ENCODE measurements at places on chromosomes 7 and 10. TPM values are rescaled to one million over a fixed set of nuclear protein-coding genes. Genes with fewer than 3 reads are reported as not detected.

GRCh38 chr10:5467634-5468255 lies 31.6 kb downstream of the CALML5 start:
- no peaks in the 10 kb centered on the region for H3K4me1 ChIP-seq
- H3K27ac ChIP-seq = peak overlapping the region; percentile 30
- DNase-seq = no peak
- H3K36me3 ChIP-seq = no peaks in the 10 kb centered on the region
- H3K4me3 ChIP-seq = no peak overlapping the region
- H3K27me3 ChIP-seq = no peaks in the 10 kb centered on the region

- DNase-seq = no peak
- H3K4me1 ChIP-seq = peaks cover 14% of the 10 kb centered on the region
- H3K36me3 ChIP-seq = no peaks in the 10 kb centered on the region
- H3K4me3 ChIP-seq = peak overlapping the region; percentile 42
- H3K27me3 ChIP-seq = peaks cover 11% of the 10 kb centered on the region
- no peak overlapping the region for H3K27ac ChIP-seq
These were observed 73.0 kb upstream of the LRRC4 start for GRCh38 chr7:128104108-128104742.

DNA sequence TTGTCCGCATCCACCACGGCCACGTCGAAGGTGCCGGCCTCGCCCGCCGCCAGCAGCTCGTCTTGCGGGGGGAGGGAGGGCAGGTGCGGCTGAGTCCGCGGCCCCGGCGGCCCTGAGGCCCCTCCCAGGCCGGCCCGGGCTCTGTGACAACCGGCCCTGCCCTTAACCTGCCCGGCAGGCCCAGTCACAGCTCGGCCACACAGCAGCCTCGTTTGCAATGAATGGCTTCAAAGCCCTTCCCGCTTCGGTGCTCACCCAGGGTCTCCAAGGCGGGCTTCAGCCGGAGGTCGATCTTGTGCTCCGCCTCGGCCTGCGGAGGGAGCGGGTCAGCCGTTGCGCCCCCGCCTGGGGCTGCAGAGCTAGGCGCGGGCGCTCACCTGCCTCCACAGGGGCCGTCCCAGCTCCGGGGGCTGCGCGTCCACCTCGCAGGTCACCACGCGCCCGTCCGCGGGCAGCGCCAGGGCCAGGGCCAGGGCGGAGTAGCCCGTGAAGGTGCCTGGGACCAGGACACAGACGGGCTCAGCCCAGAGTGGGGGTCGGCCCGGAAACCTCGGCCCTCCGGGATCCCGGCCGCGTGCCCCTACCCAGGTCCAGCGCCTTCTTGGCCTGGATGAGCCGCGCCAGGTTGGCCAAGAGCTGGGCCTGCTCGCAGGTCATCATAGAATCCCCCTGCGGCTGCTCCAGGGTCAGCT lies 928 bp downstream of the COMTD1 start:
- peaks cover 23% of the 10 kb centered on the region for H3K36me3 ChIP-seq
- DNase-seq = no peak
- H3K27ac ChIP-seq = peak overlapping the region; percentile 87
- peaks cover 16% of the 10 kb centered on the region for H3K4me1 ChIP-seq
- peak overlapping the region; percentile 94 for H3K4me3 ChIP-seq

- no peak overlapping the region for H3K4me3 ChIP-seq
- H3K36me3 ChIP-seq = no peaks in the 10 kb centered on the region
- no peak for DNase-seq
- H3K4me1 ChIP-seq = no peaks in the 10 kb centered on the region
These were observed 61.3 kb downstream of the SKIDA1 start for GRCh38 chr10:21464134-21464533.

GRCh38 chr7:38318803-38319416 lies 45.5 kb upstream of the TARP start:
- no peaks in the 10 kb centered on the region for H3K27me3 ChIP-seq
- no peak overlapping the region for H3K27ac ChIP-seq
- H3K4me1 ChIP-seq = no peaks in the 10 kb centered on the region
- H3K36me3 ChIP-seq = no peaks in the 10 kb centered on the region

GRCh38 chr10:91123261-91123660 lies 97.2 kb upstream of the PCGF5 start:
- no peaks in the 10 kb centered on the region for H3K27me3 ChIP-seq
- no peak overlapping the region for H3K4me3 ChIP-seq
- DNase-seq = no peak
- H3K27ac ChIP-seq = no peak overlapping the region

GRCh38 chr10:4382811-4383210 lies 443.2 kb upstream of the AKR1E2 start:
- H3K4me1 ChIP-seq = no peaks in the 10 kb centered on the region
- no peak overlapping the region for H3K4me3 ChIP-seq
- H3K27me3 ChIP-seq = no peaks in the 10 kb centered on the region
- no peaks in the 10 kb centered on the region for H3K36me3 ChIP-seq
- no peak overlapping the region for H3K27ac ChIP-seq

DNA sequence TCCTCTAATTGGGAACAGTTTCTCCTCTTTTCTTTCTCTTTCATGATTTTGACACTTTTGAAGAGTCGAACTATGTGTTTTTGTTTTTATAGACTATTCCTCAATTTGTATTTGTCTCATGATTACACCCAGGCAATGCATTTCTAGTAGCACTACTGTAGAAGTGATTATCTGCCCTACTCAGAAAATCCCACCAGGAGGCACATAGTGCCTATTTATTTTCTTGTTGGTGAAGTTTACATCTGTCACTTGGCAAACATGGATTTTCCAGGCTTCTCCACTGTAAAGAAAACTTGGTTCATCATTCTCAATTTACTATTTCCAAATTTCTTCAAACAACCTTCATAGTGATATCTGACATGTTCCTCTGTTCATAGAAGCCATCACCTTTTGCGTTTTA lies 893.9 kb downstream of the CCSER2 start:
- no peaks in the 10 kb centered on the region for H3K4me1 ChIP-seq
- no peak overlapping the region for H3K4me3 ChIP-seq
- no peak overlapping the region for H3K27ac ChIP-seq
- no peaks in the 10 kb centered on the region for H3K36me3 ChIP-seq

DNA sequence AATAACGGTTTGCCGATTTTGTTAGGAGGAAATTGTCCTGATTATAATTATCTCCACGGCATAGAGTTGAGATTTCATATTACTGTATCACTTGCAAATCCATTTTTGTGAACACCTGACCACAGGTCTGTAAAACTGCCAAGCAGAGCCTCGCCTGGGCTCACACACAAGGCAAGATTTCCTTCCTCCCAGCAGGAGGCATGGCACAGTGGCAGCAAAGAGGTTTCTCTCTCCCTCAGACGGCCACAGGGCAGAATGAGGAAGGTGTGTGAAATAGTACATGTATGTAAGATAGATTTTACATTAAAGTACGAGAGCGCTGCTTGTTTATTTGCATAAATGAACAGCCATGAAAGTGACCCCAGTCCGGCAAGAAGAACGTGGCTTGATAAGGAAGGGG lies 130.1 kb downstream of the CELF2 start:
- no peak for DNase-seq
- no peaks in the 10 kb centered on the region for H3K36me3 ChIP-seq
- H3K27ac ChIP-seq = peak overlapping the region; percentile 14

- H3K27me3 ChIP-seq = no peaks in the 10 kb centered on the region
- H3K4me3 ChIP-seq = no peak overlapping the region
- no peak for DNase-seq
These were observed 41.0 kb downstream of the WDFY4 start for GRCh38 chr10:48725708-48726107.

DNA sequence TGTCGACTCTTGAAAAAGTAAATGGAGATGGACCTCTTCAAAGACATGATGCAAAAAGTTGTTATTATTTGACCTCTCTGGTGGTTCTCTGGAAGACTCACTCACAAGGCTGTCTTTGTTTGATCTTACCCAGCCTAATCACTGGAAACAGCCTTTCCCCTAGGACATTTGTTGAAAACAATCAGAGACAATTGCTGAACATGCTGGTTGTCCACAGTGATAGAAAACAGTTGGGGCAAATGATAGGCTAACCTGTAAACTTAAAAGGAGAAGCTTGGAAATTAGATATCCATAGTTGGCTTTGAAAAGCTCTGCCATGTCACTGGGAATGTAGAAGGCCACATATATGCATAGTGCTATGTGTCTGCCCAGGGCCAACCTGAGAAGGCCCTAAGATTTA lies 22.9 kb upstream of the TES start:
- H3K27ac ChIP-seq = no peak overlapping the region
- DNase-seq = no peak
- H3K4me3 ChIP-seq = no peak overlapping the region
- H3K36me3 ChIP-seq = no peaks in the 10 kb centered on the region
- H3K4me1 ChIP-seq = no peaks in the 10 kb centered on the region

- H3K36me3 ChIP-seq = no peaks in the 10 kb centered on the region
- H3K4me3 ChIP-seq = peak overlapping the region; percentile 54
- DNase-seq = peak; percentile 89
- peak overlapping the region; percentile 49 for H3K27ac ChIP-seq
These were observed 1.5 kb downstream of the TRIL start for GRCh38 chr7:28956608-28957063.

DNA sequence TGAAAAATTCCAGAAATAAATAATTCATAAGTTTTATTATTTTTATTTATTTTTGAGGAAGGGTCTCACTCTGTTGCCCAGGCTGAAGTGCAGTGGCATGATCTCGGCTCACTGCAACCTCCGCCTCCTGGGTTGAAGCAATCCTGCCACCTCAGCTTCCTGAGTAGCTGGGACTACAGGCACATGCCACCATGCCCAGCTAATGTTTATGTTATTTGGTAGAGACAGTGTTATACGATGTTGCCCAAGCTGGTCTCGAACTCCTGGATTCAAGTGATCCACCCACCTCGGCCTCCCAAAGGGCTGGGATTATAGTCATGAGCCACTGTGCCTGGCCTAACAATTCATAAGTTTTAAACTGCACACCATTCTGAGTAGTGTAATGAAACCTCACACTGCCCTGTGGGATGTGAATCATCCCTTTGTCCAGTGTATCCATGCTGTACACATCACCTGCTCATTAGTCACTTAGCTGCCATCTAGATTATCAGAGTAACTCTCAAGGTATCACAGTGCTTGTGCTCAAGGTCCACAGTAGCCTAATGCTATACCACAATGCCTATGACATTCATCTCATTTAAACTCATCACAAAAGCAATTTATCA lies 17.9 kb downstream of the RTKN2 start:
- no peak overlapping the region for H3K27ac ChIP-seq
- H3K27me3 ChIP-seq = no peaks in the 10 kb centered on the region
- no peaks in the 10 kb centered on the region for H3K36me3 ChIP-seq
- H3K4me3 ChIP-seq = no peak overlapping the region
- no peak for DNase-seq

DNA sequence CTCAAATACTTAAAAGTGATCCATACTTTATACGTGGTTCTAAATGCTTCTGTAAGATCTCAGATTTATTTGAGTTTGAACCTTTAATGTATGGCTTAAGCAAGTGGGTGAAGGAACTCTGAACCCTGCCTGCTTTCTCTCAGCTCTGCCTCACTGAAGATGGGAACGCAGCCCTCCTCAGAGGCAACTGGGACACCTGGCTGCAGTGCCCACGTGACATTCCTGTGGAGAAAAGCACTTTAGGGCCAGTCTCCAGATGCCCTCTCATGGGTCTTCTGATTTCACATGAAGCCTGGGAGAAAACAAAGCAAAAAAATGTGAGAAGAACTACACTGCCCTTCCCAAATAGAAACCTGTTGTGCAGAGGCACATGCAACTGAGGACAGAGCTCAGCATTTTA lies 242.6 kb upstream of the ANKRD30A start:
- peaks cover 6% of the 10 kb centered on the region for H3K27me3 ChIP-seq
- no peak overlapping the region for H3K27ac ChIP-seq
- H3K4me3 ChIP-seq = no peak overlapping the region

GRCh38 chr10:1420661-1421362 lies 316.5 kb downstream of the ADARB2 start:
- H3K27ac ChIP-seq = no peak overlapping the region
- H3K36me3 ChIP-seq = no peaks in the 10 kb centered on the region
- H3K4me1 ChIP-seq = no peaks in the 10 kb centered on the region
- peak; percentile 82 for DNase-seq

- no peak overlapping the region for H3K27ac ChIP-seq
- H3K4me1 ChIP-seq = peaks cover 8% of the 10 kb centered on the region
- H3K4me3 ChIP-seq = no peak overlapping the region
These were observed 649.4 kb downstream of the SUGCT start for GRCh38 chr7:40784176-40784575.

GRCh38 chr10:133154996-133155778 lies 4.8 kb upstream of the KNDC1 start:
- H3K27me3 ChIP-seq = no peaks in the 10 kb centered on the region
- DNase-seq = peak; percentile 61
- H3K36me3 ChIP-seq = no peaks in the 10 kb centered on the region
- H3K4me3 ChIP-seq = no peak overlapping the region

The EBF3 gene
- 0.20 TPM for total RNA-seq

The NUPR2 gene
- 0.98 TPM for total RNA-seq

The C10orf95 gene
- total RNA-seq = 3.1 TPM

The AGR3 gene
- total RNA-seq = 37.2 TPM

The CYP2C18 gene
- total RNA-seq = 1.1 TPM

The ZNF467 gene
- total RNA-seq = 35.3 TPM

The CPA5 gene
- total RNA-seq = not detected
